Aorta (tissue), 5 donors: ENCODE measurements at places on chromosomes 1 and 21.

DNA sequence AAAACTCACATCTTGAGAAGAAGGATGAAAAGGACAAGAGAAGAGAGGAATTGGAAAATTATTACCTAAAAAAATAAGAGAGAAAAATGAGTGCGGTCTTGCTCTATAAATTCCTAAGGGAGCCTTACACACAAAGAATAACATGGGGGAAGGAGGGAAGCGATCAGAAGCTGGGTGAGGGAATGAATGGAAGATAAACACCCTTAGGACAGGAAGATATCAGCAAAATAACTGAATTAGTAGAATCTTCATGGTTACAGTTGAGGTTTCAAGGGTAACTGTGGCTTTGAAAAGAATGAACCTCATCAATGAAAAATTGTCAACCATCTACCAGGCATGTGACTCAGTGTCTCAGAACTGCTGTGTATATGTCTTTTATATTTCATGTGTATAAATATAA lies 192.5 kb upstream of the FOXD3 start:
- no peaks in the 10 kb centered on the region for H3K4me1 ChIP-seq
- no peak for DNase-seq
- no peak overlapping the region for H3K4me3 ChIP-seq
- H3K36me3 ChIP-seq, result no peaks in the 10 kb centered on the region
- no peaks in the 10 kb centered on the region for H3K27me3 ChIP-seq

DNA sequence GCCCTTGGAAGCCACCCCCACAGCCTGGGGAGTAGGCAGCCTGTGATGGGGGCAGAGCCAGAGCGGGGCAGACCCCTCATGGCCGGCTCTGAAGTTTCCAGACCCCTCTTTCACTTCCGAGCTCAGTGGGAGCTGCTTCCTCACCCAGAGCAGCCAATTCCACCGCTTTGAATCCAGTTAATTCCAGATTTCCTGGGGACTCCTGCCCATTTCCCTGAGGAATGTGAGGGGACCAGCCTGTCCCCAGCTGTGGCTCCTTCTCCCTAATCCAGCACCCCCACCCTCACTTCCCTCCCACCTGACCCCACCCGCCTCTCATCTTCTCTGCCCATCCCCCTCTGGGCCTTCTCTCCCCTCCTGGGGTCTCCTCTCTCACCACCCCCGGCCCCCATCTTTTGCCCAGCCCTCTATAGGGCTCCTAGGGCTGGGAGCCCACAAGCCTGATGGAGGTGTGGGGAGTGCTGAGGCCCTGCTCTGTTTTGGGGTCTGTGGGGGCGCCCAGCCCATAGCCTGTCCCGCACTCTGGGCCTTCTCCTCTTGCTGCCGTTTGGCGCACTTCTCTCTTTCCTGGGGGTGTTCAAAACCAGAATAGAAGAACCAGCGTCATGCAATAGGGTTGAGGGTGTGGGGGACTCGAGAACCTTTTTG lies 26.2 kb upstream of the TNFRSF1B start:
- H3K27me3 ChIP-seq, result no peaks in the 10 kb centered on the region
- no peaks in the 10 kb centered on the region for H3K36me3 ChIP-seq
- no peak overlapping the region for H3K27ac ChIP-seq
- no peak for DNase-seq
- no peak overlapping the region for H3K4me3 ChIP-seq
- H3K4me1 ChIP-seq, result no peaks in the 10 kb centered on the region

DNA sequence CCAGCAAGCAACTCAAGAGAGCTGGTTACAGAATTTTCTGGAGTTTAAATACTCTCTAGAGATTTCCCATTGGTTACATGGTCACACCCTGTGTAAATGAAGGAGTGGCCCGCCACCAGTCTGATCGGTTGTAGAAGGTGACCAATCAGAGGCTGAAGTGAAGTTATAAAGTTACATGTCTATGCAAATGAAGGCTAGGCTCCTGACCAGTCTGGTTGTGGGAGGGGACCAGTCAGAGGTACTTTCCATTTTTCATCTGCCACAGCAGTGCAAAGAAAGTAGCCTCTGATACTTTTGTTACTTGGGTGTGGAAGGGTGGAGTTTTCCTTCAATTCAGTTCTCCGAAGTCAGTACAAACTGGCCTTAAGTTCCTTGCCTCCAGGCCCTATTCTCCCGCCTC lies 273.7 kb downstream of the BARHL2 start:
- no peak overlapping the region for H3K4me3 ChIP-seq
- H3K36me3 ChIP-seq, result no peaks in the 10 kb centered on the region
- H3K4me1 ChIP-seq, result no peaks in the 10 kb centered on the region
- no peak for DNase-seq
- no peak overlapping the region for H3K27ac ChIP-seq
- H3K27me3 ChIP-seq, result no peaks in the 10 kb centered on the region

- H3K4me1 ChIP-seq, result peaks cover 2% of the 10 kb centered on the region
- no peak overlapping the region for H3K27ac ChIP-seq
- no peaks in the 10 kb centered on the region for H3K27me3 ChIP-seq
- no peak for DNase-seq
Observed at GRCh38 chr1:155466996-155467395, 95.6 kb downstream of the ASH1L start.

DNA sequence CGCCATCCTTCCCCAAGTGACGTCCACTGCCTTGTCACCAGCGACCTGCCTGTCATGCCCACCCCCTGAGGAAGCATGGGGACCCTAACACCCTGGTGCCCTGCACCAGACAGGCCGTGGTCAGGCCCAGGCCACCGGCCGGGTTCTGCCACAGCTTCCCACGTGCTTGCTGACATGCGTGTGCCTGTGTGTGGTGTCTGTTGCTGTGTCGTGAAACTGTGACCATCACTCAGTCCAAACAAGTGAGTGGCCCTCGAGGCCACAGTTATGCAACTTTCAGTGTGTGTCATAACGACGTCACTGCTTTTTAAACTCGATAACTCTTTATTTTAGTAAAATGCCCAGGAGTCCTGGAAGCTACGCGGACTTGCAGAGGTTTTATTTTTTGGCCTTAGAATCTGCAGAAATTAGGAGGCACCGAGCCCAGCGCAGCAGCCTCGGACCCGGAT lies 8.5 kb upstream of the CTRC start:
- no peak for DNase-seq
- H3K36me3 ChIP-seq, result no peaks in the 10 kb centered on the region
- no peaks in the 10 kb centered on the region for H3K27me3 ChIP-seq
- H3K4me3 ChIP-seq, result no peak overlapping the region

DNA sequence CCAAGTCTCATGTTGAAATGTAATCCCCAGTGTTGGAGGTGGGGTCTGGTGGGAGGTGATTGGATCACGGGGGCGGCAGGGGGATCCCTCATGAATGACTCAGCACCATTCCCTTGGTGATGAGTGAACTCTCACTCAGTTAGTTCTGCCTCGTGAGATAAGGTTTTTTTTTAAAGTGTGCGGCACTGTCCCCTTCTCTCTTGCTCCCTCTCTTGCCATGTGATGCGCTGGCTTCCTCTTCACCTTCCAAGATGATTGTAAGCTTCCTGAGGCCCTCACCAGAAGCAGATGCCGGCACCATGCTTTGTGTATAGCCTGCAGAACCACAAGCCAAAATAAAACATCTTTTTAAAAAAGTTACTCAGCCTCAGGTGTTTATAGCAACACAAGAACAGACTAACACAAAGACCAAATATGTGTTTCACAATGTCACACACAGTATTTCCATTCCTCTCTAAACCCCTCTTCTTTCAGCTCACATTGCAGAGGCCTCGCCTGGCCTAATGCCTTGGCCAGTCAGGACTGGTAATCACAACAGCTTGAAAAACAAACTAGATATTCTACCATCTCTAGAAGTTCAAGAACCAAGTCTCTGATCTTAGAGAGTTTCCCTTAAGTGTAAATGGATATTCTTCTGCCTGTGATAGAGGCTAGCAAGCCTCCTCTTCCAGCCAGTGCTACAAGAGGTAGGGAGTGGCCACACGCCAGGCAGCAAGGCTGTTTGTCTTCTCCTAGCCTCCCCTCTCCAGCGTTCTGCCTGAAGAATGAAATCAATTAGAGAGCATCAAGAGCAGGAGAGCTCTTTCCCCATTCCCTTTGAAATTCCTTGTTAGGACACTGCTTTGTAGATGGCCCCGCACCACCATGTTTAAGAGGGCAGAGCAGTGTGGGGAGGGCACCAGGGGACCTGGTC lies 19.6 kb upstream of the RAP1A start:
- H3K4me3 ChIP-seq, result no peak overlapping the region
- no peaks in the 10 kb centered on the region for H3K27me3 ChIP-seq
- H3K27ac ChIP-seq, result no peak overlapping the region
- H3K36me3 ChIP-seq, result no peaks in the 10 kb centered on the region
- DNase-seq, result no peak
- H3K4me1 ChIP-seq, result no peaks in the 10 kb centered on the region

DNA sequence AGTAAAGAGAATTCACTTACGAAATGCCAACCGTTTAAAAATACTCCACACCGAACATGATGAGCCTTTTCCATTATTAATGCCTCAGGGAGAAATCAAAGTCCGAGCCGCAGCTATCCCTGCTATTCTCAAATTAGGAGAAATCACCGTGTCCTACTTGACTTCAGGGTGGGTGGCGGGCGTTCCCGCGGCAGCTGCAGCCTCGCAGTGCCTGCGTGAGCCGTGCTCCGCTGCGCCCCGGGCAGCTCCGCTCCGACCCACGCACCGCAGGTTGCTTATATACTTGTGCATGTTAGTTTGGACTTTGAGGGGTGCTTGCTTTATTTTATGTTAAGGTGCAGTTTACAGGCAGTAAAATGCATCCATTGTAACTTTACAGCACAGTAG lies 35.6 kb upstream of the PCBP3 start:
- H3K4me1 ChIP-seq, result no peaks in the 10 kb centered on the region
- no peaks in the 10 kb centered on the region for H3K36me3 ChIP-seq
- DNase-seq, result peak; percentile 52
- H3K4me3 ChIP-seq, result no peak overlapping the region
- H3K27me3 ChIP-seq, result no peaks in the 10 kb centered on the region

DNA sequence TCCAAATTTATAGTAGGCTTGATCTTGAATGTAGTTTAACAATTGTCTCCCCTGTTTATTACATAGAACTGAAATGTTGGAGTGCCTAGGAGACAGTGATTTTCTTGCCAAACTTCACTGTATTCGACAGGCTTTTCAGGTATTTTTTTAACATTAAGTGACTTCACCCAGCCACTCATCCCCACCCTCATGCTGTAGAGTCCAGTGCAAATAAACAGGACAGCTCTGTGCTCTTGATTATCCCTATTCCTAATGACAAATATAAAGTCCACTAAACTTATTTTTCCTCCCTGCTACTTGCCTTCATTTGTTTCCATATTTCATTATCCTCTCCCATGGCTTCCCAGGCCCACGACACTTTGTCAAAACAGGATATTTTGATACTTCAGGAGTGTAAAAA lies 29.2 kb upstream of the NEXN start:
- DNase-seq, result no peak
- no peak overlapping the region for H3K27ac ChIP-seq
- no peaks in the 10 kb centered on the region for H3K27me3 ChIP-seq
- H3K4me1 ChIP-seq, result no peaks in the 10 kb centered on the region
- H3K4me3 ChIP-seq, result no peak overlapping the region
- H3K36me3 ChIP-seq, result no peaks in the 10 kb centered on the region
